ENCODE measurements at places on chromosomes 13 and 19.
A peak's percentile ranks its signal among the peaks of the same experiment; 100 is the strongest.

- no peak for DNase-seq
Measured at GRCh38 chr13:35354285-35354684, 122.2 kb downstream of the MAB21L1 start.

DNA sequence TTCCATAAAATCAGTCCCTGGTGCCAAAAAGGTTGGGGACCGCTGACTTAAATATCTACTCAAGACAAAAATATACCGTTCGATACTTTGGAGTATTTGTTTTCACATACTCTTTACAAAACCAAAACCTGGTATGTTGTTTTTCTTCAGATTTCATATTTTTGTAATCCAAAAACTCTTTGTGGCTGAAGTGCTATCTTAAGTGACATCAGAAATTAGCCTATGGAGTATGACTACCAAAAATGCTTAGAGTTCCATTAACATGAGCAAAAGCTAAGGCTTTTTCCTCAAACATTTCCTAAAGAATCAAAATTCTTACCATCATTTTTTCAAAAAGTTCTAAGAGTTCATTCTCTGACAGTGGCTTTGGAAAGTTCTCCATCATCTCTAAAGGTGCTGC is 52.0 kb downstream of the DIAPH3 start:
- DNase-seq: no peak

GRCh38 chr13:56352361-56352760 is 788.4 kb upstream of the PRR20A start:
- DNase-seq: no peak

GRCh38 chr19:57441979-57442752 is 7.0 kb downstream of the ZNF749 start:
- DNase-seq: no peak

DNA sequence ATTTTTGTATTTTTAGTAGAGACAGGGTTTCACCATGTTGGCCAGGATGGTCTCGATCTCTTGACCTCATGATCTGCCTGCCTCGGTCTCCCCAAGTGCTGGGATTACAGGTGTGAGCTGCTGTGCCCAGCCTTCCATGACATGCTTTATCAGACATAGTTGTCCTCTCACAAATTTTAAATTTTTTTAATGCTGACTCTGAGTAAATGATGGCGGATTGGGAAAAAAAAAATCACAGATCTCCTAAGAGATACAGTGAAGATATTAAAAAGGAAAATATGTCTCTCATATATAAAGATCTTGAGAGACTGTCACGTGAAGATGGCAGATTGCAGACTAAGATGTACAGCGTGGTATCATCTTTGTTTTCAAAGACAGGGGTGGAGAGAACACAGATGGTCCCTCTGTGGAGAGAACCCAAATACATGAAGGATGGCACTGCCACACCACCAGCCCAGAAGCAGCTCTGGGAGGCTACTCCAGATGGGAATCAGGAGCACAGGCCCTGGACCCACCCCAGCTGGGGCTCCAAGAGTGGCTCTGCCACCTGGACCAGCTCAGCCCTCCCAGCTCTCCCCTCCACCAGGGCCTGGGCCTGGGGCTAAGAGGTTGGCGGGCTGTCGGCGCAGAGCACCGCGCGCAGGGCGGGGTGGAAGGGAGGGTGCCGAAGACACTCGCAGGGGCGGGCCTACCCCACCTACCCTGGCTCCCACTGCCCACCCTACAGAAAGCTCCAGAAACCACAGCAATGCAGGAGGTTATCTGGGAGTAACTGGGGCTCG is 20.0 kb upstream of the CCNP start:
- no peak for DNase-seq

GRCh38 chr13:74032325-74032724 is 101.9 kb downstream of the KLF12 start:
- no peak for DNase-seq

GRCh38 chr13:51584731-51585672 is 740 bp downstream of the WDFY2 start:
- peak; percentile 63 for DNase-seq
